ENCODE measurements at places on chromosomes 12 and 14. TPM values are rescaled to one million over a fixed set of nuclear protein-coding genes. Genes with fewer than 3 reads are reported as not detected.

Gene CDKL1
- total RNA-seq: 8.7 TPM

Gene KRT82
- not detected for total RNA-seq

Gene ARHGDIB
- 30.6 TPM for total RNA-seq

Gene SLC6A12
- total RNA-seq: not detected

Gene LMNTD1
- not detected for total RNA-seq
